Kidney (tissue), 22 donors: ENCODE measurements at places on chromosomes 1 and 21. TPM values are rescaled to one million over a fixed set of nuclear protein-coding genes. Genes with fewer than 3 reads are reported as not detected.

GRCh38 chr1:93015590-93015989, 54.3 kb upstream of the DIPK1A start:
- DNase-seq = no peak

DNA sequence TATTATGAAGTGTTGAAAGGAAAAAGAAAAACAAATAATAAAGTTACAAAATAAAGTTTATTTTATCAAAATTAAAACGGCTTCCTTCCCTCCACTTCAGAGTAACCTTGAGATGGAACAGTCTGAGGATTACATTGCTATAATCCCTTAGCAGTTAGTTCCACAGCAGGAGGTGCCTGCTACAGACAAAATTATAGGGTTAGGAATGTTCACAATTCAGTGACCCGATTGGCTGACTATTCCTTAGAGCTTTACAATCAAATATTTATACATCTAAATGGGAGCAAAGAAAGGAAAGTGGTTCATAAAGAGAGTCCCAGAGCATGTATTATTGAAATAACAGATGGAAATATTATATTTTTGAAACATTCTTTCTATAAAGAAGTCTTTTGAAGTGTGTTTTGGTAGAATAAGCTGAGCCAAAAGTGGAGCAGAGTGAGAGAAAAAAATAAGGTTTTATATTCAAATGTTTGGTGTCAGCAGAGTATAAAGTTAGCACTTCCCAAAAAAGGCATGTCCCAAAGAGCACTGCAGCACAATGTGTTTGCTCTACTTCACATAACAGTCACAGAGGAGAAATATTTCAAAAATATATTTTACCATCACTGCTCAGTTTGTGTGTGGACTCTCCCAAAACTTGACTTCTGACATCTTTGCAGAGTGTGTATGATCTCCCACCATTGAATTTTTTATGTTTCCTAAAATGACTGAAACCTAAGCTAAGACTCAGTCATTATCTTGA, 71.4 kb upstream of the GORAB start:
- DNase-seq = no peak

- DNase-seq = peak; percentile 68
These were observed 82.2 kb downstream of the SPSB1 start for GRCh38 chr1:9374748-9375341.

Gene IKBKE
- 3.4 TPM for polyA plus RNA-seq

GRCh38 chr1:2882966-2883696, 81.6 kb upstream of the TTC34 start:
- DNase-seq = no peak

DNA sequence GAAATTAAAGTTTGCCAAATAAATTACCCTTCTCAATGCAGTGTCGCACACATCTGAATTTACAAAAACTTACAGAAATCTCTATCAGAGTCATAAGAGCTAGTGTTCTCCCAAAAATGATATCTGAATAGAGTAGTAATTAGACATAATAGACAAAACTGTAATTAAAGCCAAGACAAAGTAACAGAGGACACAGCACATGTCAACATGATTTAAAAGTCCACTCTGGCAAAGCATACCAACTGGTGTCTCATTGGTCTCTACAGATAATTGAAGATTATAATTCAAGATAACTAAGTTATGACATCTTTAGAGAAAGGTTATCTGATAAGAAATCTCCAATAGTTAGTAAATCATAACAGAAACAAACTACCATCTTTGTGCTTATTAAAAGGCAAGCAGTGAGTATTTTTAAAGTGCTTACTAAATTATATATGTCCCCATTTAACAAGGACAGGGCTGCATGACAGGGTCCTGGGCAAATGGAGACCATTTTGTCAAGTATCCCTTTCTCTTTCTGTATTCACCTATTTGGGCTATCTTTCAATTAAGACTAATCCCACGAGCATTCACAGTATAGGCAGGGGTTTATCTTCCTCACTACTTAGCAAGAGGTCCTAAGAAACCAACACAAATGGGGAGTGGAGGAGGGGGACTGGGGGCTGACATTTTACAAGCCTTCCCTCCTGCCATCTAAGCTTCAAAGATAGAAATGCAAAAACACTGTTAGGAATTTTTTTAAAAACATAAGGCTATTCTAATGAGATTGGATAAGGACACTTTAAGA, 26.0 kb downstream of the PTP4A2 start:
- DNase-seq = no peak

Gene SV2A
- 2.0 TPM for polyA plus RNA-seq

DNA sequence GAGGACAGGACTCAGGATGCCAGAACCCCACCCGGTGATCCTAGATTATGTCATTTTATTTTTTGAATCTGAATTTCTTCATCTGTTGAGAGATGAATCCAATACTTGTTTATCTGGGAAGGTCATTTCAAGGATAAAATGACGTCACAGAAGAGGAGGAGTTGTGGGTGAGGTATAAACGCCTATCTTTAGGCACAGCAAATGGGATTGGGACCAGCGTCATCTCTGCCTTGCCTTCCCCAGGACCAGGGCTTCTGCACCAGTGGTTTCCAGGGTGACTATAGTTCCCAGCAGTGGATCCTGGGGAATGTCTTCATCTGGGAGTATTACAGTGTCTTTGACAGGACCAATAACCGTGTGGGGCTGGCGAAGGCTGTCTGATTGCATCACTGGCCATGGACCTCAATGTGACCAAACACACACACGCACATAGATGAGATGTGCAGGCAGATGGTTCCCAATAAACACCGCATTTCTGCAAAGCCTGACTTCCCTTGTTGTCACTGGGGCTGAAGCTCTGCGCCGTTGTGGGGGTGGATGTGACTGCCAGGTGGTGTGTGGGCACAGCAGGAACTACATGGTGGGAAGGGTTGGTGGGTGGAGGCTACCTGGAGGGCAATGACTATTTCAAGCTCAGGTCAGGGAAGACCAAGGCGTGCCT, 28.1 kb downstream of the KCNA10 start:
- DNase-seq = no peak

DNA sequence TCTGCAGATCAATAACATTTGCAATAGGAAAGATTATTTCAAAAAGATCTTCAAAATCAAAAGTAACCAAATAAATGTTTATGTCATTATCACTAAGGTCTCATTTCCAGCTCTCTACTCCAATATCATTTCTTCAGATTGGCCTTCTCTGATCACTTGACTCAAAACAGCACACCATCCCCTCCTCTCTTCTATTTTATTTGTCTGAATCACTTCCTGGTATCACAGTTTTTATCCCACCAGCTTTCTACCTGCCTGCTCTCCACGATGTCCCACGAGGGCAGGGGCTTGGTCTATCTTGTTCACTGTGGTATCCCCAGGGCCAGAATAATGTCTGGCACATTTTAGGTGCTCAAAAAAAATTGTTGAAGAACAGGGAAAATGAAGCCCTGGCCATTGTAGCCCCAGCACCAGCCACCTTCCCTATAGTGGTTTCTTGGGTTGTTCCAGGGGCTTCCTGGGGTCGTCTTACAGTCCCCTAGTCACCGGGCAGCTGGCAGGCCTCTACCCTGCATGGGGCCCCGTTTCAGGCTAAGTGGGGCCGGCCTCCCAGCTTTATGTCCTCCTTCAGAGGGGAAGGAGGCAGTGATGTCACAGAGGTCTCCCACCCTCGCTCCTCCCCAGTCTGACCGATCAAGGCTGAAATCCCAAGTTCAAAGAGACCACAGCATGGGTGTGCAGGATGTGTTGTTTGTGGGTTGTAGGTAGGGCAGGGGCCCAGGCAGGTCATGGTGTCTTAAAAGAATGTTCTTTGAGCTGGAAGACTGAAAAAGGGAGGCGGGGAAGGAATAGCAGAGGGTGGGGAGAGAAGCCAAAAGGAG, 3.5 kb upstream of the PADI1 start:
- no peak for DNase-seq

Gene CRYAA
- polyA plus RNA-seq = 28.6 TPM

DNA sequence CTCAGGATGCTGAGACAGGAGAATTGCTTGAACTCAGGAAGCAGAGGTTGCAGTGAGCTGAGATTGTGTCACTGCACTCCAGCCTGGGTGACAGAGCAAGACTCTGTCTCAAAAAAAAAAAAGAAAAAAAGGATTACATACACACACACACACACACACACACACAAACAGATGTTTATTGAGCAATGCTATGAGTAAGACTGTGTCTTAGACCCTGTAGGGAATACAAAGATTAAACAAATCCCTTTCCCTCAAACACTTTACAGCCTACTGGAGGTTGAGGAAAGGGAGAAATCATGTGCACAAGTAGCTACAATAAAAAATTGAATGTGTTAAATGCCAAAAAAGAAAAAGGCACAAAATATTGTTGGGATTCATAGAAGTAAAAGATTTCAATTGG, 58.1 kb downstream of the RPAP2 start:
- no peak for DNase-seq

DNA sequence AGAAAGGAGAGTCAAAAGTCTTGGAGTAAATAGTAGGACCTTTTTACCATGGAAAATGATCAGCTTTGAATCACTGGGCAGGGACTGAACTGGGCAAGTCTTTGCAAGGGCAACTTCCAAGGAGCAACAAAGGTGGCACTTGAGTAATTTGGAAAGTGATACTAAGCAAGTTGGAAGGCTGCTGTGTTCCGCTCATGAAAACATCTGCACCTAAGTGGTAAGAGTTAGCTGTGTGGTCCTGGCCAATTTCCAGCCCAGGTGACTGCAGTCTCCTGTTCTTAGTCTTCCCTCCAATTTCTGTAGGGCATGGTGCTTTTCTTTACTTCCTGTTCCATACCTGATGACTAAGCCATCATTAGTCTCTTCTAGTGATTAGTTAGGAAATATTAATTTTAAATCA, 35.5 kb upstream of the PRDM2 start:
- no peak for DNase-seq

DNA sequence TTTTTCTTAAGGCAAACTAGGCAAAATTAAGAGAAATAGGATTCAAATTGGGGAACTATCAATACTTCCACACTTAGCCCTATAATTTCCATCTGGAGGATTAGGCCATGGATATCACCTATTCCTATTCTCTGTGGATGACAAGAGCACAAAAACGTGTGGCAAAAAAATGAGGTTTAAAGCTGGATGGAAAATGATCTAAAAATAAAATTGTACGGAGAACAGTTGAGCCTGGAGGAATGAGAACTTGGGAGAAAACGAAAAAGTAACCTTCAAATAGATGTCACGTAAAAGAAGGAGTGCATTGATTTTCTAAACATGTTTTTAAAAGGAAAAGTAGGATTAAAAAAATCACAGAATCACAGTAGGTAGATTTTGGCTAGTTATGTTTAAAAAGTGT, 55.7 kb downstream of the RGS4 start:
- DNase-seq = no peak

DNA sequence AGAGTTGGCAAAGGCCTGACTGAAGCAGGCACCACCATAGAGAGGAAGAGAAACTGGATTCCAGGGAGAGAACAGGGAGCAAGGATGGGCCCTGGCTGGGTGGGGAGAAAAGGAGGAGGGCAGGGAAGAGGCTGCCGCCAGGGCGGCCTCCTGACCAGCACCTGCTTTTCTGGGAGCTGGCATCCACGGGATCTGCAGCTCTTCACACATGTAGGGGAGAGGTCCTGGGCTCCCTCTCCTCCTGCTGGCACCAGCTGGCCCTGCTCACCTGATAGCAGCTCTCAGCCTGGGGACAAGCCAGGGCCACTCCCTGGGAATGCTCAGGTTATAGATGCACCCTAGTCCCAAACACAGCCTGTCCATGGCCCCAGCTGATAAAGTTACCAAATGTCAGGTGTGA, 39.9 kb downstream of the TEX35 start:
- no peak for DNase-seq

Gene GJB3
- not detected for polyA plus RNA-seq

Gene OR10Z1
- not detected for polyA plus RNA-seq

DNA sequence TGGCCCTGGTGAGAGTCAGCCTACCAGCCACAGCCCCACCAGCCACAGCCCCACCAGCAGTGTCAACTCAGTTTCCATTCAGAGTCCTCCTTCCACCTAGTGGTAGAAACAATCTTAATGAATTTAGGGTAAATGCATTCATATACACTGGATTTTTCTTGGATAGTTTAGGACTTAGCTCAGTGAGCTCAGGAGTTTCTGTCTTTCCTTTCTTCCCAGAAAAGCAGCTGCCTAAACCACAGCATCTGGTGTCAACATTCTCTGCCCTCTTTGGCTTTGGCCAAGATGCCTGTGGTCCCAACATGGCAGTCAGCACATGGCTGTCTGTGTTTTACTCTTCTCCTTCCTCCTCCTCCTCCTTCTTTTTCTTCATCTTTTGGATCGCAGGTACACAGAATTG, 94.0 kb downstream of the CLIC6 start:
- DNase-seq = no peak

- DNase-seq = no peak
These were observed 2.7 kb upstream of the CAPN2 start for GRCh38 chr1:223709598-223709997.

- no peak for DNase-seq
These were observed 14.7 kb downstream of the RUNX1 start for GRCh38 chr21:35034203-35034926.

DNA sequence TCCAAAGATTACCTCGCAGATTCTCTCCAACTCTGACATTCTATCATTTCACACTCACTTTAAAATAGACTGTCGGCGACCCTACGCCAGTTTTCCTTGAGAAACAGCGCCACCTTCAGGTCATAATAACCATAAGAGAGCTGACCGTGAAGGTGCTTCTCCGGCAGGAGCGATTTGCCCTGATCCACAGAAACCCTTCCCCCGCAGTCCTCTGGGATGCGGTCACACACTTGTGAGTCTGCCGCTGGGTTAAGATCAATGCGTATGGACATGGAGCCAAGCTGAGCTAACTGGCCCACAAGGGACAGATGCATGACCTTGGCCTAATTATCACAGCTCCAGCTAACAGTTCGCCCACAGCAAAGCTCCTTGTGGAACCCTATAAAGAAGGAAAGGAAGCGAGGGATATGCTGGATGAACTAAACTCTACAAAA, 32.8 kb upstream of the IFNAR2 start:
- peak; percentile 68 for DNase-seq

Gene BLACAT1
- 0.37 TPM for polyA plus RNA-seq

Gene LHX8
- not detected for polyA plus RNA-seq

DNA sequence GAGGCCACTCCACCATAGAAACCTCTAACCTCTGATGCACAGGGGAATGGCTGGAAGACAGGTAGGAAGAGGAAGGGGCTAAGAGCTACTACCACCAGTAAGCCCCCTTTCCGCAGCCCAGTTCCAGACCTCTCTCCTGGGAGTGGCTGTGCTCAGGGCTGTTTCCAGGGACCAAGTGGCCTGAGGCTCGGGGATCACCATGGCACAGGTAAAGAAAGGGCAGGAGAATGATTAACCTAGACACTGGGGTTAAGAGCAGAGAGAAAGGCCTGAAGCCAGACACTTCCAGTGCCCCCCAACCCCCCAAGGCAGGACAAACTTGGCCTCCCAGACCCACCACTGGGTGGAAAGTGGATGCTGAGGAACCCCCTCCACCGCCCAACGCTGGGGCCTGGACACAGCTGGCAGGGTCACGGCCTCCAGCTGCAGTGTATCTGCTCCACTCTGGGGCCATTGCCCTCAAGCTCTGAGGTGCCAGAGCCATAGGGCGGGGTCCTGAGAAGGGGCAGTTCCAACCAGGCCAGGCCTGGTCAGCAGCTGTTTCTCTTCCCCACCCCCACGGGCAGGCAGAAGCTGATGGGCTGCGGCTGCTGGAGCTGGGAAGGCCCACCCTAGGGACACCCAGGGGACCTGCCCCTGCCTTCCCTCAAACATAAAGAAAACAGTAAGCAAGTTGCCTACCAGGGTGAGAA, 2.6 kb downstream of the TAGLN2 start:
- DNase-seq = peak; percentile 87

GRCh38 chr1:8739377-8739776, 78.1 kb downstream of the RERE start:
- DNase-seq = no peak

Gene CFAP74
- not detected for polyA plus RNA-seq

- DNase-seq = no peak
These were observed 44.7 kb downstream of the TNNT2 start for GRCh38 chr1:201332616-201333335.

Gene SPRR1A
- polyA plus RNA-seq = not detected

Gene CTSE
- not detected for polyA plus RNA-seq

GRCh38 chr1:156194300-156194652, 372 bp downstream of the SLC25A44 start:
- DNase-seq = no peak
